ENCODE measurements at places on chromosomes 3 and 15.

GRCh38 chr3:143538061-143538460, 310.2 kb downstream of the SLC9A9 start:
- DNase-seq, result no peak

DNA sequence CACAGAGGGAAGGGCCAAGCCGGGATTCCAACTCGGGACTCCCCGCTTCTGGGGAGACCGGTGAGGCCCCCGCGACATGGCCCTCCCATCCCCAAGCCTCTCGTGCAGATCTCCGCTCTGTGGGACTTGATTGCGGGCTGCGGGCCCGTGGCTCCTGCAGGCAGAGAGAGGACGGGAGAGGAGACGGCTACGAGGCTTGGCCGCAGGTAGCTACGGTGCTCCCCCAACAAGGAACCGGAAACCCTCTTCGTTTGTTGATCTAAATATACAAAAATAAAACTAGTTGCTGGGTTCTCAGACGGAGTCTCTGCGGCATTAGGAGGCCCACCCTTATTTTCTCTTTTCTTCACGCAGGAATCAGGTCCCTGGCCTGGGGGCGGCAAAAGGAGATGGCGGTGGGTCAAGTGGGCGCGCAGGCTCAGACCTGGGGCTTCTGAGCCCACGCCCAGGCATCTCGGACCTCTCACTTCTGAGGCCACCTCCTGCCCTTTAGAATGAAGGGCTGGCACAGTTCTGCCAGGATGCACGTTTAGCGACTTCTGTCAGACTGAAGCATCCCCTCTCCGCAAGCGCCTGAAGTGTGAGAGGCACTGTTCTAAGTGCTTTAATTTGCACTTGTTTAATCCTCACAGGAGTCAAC, 10.9 kb downstream of the GNB5 start:
- peak; percentile 19 for DNase-seq

- no peak for DNase-seq
Measured at GRCh38 chr3:179967622-179968021, 69.1 kb downstream of the PEX5L start.

DNA sequence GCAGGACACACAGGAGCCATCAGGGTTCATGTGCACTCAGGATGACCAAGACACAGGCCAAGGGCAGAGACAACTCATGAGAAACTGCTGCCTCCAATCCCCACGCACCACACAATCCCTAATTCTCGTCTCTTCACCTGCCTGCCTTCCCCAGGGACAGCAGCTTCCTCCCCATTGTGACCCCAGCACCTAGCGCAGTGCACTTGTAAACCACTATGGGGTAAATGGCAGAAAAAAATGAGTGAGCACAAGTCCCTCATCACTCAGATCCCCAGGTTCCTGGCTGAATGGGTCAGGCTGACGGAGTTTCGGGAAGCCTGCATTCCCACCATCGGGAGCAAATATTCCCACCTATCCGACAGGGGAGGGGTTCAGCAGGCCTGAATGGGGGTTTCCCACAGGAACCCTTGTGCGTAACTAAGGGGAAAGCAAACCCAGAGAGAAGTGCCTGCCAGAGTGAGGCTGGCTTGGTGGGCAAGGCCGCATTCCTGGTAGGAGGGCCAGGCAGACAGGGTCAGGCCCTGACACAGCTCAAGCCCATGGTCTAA, 18.8 kb downstream of the PLXNB1 start:
- peak; percentile 9 for DNase-seq

GRCh38 chr3:86771741-86772512, 219.0 kb downstream of the VGLL3 start:
- no peak for DNase-seq

GRCh38 chr15:29613951-29614382, 208.3 kb downstream of the TJP1 start:
- no peak for DNase-seq

- DNase-seq, result peak; percentile 22
Measured at GRCh38 chr15:65981837-65982626, 112.7 kb downstream of the RAB11A start.

DNA sequence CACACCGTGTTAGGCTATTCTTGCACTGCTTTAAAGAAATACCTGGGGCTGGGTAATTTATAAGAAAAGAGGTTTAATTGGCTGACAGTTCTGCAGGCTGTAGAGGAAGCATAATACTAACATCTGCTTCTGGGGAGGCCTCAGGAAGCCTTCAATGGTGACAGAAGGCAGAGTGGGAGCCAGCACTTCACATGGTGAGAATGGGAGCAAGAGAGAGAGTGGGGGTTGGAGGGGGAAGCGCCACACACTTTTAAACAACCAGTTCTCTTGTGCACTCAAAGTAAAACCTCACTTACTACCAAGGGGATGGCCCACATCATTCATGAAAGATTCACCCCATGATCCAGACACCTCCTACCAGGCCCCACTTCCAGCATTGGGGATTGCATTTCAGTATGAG, 181.1 kb downstream of the APBA2 start:
- no peak for DNase-seq

- DNase-seq, result no peak
Measured at GRCh38 chr3:31213869-31214486, 318.7 kb upstream of the STT3B start.

DNA sequence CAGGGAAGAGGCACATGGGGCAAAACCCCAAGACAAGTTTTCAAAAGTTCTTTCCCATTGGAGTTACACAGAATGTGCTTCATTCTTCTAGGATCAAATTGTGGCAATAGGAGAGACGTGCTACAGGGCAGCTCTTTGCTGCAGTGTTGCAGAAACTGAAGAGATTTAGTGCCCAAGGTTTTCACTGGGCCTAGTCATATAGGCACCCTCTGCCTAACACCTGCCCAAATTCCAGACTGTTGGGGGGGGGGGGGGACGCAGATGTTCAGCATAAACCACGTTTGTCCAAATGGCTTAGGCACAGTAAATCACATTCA, 346.8 kb upstream of the ZNF717 start:
- DNase-seq, result no peak

DNA sequence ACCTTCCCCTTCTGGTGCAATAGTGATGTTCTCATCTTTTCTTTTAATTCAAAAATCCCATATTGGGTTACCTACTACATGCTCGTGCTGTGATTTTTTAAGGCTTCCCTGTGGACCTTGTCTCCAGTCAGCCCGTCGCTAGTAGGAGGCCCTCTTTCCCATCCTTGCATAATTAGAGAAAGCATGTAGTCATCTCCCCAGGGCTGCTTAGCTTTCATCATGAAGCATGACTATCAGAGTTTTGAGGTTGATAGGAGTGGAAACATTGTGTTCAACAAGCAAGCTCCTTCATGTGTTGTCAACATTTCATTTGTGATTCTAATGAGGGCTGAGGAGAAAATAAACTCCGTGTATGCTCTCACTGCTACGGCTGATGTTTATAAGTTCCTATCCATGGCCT, 8.7 kb upstream of the LRTM1 start:
- no peak for DNase-seq

DNA sequence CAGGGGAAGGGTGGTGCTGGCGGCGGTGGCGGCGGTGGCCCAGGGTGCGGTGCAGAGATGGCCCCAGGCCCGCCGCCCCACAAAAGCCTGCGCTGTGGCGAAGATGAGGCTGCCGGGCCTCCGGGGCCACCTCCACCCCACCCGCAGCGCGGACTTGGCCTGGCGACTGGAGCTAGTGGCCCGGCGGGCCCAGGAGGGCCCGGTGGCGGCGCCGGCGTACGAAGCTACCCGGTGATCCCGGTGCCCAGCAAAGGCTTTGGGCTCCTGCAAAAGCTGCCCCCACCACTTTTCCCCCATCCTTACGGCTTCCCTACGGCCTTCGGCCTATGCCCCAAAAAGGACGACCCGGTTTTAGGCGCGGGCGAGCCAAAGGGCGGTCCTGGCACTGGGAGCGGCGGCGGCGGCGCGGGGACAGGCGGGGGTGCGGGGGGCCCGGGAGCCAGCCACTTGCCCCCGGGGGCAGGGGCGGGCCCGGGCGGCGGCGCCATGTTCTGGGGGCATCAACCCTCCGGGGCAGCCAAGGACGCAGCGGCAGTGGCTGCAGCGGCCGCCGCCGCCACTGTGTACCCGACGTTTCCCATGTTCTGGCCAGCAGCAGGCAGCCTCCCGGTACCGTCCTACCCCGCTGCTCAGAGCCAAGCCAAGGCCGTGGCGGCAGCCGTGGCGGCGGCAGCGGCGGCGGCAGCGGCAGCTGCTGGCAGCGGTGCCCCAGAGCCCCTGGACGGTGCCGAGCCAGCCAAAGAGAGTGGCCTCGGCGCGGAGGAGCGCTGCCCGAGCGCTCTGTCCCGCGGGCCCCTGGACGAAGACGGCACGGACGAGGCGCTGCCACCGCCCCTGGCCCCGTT, 1.6 kb downstream of the SKOR1 start:
- no peak for DNase-seq

DNA sequence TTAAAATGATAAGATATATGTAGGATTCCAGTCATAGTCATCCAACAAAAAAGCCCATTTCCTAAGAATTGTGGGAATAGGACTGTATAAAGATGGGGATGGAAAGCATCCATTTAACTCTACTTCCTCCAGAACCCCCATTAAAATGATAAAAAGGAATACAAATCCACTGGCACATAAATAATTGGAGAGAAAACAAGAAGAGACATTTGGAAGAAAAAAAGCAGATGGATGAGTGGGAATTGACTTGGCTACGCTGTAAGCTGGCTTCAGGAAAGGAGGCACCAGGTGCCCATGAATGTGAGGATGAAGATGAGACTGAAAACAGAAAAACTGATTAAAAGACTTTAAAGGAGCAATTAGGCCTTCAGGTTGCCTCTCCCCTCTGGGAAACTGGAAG, 91.8 kb downstream of the ST8SIA2 start:
- DNase-seq, result no peak

- peak; percentile 26 for DNase-seq
Measured at GRCh38 chr3:61594144-61594963, 33.0 kb downstream of the PTPRG start.

All from lung (tissue), 17 donors.